ENCODE measurements at places on chromosomes 5 and 9.

GRCh38 chr9:35364817-35365585 lies 124.9 kb upstream of the RUSC2 start:
- DNase-seq: no peak

DNA sequence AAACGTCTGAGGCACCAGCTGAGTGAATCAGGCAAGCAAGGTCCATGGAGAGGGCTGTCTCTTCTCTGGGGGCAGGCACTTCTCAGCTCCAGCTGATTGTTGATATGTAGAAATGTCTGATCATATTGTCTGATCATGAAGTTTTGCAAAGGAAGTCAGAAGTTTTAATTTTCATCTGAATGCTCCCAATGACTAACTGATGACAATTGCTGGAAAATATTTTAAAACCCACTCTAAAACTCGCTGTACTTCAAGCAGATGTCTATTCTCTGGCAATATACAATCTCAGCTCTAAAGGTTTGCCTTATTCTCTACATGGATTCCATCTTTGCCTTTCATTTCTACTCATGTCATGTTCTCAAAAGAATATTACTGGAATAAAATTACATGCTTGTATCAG lies 12.7 kb downstream of the PLK2 start:
- DNase-seq: peak; percentile 67

GRCh38 chr5:6759401-6759800 lies 46.2 kb downstream of the TENT4A start:
- DNase-seq: peak; percentile 40

DNA sequence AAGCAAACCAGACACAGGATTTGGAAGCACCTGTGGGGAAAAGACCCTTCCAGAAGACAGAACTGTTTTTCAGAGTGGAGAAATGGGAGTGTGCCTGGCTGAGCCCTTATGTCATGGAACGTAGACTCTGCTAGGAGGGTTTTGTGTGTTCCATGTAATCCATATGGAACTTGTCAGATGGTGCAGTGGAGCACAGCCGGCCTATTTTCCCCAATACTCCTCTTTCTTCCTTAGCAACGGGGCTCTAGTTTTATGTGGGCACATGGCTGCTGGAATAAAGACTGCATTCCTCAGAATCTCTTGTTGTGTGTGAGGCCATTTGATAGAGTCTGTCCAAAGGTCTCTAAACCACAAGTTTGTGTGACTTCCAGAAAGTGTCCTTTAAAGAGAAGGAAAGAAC lies 284.0 kb downstream of the DRD1 start:
- no peak for DNase-seq

- no peak for DNase-seq
Measured at GRCh38 chr9:105881021-105881420, 186.7 kb downstream of the TMEM38B start.

DNA sequence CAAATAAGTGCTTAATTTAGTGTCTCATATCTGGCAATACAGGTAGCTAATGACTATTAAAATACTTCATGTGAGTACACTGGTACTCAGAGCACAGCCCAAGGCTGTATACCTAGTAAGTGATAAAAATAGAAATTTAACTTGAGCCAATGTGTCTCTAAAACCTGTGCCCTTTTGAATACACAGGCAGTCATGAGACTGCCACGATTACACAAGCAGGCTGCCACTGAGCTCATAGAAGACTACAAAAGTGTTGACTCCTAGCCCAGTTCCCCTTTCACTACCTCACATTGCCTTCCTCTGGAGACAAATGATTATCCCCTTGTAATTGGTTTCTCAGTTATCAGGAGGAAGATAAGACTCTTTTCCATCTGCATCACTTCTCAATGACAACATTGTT lies 66.3 kb upstream of the PAPPA start:
- DNase-seq: peak; percentile 50

DNA sequence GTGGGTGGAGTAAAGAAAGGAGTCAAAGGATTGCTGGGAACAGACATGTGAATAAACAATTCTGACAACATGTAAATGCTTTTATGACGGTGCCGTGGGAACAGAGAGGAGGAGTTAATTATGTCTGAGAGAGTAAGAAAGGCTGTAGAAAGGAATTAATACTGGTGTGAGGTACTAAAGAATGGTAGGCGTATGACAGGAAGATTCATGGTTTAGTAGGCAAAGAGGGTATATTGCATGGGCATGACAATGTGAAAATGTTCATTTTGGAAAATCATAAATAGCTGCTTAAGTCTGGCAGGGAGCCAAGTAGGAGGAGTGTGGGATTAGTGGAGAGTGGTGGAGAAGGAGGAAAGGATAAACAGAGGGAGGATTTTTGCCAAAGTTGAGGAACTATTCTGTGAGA lies 19.7 kb downstream of the NAA35 start:
- DNase-seq: no peak

DNA sequence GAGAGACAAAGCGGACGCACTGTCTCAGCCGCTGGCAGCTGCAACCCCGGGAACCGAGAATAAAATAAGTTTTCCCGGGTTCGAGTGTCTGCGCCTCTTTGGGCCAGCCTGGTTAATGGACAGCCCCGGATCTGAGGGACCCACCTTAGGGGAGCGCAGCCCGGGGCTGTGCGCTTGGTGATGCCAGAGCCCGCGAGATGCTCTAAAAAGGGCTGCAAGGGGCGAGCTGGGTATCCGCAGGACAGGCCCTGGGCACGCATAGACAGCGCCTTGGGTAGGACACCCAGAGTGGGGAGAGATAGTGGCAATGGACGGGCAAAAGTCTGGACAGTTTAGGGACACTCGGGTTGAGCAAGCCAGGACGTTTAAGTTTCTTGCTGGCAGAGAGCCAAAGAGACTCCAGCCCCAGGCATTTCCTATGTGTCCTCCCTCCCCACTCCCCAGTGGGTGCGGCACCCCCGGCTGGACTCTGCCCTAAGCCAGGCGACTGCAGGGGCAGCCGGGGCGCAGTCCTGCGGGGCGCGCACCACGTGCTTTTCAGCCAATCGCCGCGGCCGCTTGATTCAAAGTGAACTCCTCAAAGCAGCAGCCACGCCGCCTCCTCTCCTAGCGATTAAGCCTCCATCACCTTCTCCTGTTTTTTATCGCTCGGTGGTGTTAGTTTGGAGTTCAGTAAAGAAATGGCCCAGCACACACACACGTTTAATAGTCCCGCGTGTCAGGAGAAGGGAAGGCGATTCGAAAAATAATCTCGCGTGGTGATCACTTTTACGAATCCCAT lies 616 bp upstream of the ENC1 start:
- peak; percentile 82 for DNase-seq

DNA sequence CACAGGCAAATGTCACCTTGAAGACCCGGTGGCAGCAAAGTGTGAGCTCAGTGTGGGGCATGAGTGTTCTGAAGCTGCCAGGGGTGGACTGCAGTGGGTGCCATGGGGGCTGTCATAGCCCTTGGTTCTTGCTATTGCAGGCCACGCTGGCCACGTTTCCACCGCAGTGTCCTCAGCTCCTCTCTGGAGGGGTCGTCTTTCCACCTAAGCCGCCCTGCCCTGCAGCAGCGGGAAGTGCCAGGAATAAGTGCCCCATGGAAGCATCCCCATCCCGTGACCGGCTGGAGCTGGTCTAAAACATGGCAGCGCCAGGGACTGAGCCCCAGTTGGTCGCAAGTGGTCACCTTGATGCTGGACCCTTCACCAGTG lies 6.9 kb downstream of the OBP2B start:
- no peak for DNase-seq

DNA sequence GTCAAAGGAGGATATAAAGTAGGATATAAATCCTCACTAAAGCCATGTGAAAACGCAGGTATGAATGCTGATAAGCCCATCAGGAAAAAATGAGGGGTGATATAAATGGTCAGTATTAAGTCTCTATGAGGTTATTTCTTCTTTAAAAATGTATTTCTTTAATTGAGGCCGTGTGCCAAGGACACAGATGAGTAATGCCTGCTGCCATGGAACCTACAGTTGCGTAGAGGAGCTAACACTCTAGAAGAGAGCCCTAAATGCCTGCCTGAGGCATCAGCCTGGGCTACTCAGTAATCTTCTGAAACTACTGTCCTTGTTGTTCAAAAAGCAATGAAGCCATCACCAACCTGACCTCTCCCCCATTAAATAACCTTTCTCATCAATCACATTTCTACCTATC lies 84.9 kb downstream of the KLHL3 start:
- DNase-seq: no peak

GRCh38 chr5:78162253-78162862 lies 132.1 kb downstream of the AP3B1 start:
- DNase-seq: peak; percentile 28

- peak; percentile 92 for DNase-seq
Measured at GRCh38 chr9:121271368-121272341, 3.7 kb downstream of the GSN start.

DNA sequence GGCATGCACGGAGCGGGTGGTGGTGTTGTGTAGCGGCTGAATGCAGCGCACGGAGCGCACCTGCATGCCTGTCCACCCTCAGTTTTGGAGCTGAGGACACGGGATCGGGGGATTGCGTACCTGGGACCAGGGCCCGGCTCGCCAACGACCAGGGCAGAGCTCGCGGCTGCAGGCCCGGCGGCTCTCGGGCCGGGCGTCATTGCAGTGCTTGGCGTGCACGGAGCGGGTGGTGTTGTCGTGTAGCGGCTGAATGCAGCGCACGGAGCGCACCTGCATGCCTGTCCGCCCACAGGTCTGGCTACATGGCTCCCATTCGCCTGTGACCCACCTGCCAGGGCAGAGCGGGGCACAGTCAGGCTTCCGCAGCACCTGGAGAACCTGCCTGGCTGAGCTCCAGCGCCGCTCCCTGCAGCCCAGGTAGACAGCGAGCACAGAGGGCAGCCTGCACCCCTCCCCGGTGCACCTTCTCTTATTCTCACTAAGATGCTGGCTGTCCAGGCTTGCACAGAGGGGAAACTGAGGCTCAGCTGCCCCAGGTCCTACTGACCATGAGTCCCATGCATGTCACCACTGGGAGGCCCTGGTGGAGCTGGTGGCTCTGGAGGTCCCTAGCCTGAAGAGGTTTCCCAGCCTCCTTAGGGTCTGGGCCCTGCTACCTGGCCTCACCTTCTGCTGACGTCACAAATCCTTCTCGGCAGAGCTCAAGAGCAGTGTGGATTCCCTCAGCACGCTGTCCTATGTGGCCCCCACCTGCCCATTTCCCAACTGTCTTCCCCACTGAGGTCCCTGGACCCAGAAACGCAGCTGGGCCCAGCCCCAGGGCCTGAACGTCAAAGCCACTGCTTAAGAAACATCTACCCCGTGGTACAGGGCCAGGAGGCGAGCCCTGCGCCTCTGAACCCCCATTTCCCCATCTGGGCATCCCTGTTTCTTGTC lies 64.9 kb downstream of the ZNF354C start:
- no peak for DNase-seq

GRCh38 chr9:128972956-128973355 lies 25.5 kb downstream of the NUP188 start:
- peak; percentile 62 for DNase-seq

DNA sequence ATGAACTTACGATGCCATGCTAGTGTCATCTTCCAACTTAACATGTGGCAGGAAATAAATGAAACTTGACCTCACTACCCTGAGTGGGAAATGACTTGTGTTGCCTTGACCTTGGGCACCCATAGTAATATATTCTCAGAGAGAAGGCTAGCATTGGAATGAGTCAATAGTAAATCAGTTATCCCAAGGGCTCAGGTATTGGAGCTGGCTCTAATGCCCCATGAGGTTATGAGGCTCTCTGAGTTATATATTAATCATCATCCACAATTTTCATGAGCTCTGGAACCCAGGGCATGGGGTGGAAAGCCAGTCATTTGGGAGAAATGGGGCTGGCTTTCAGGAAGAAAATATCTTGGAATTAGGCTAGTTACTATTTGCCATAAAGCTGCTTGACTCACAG lies 42.4 kb upstream of the SMIM32 start:
- DNase-seq: no peak

- DNase-seq: no peak
Measured at GRCh38 chr5:5617024-5617423, 194.5 kb downstream of the ICE1 start.

DNA sequence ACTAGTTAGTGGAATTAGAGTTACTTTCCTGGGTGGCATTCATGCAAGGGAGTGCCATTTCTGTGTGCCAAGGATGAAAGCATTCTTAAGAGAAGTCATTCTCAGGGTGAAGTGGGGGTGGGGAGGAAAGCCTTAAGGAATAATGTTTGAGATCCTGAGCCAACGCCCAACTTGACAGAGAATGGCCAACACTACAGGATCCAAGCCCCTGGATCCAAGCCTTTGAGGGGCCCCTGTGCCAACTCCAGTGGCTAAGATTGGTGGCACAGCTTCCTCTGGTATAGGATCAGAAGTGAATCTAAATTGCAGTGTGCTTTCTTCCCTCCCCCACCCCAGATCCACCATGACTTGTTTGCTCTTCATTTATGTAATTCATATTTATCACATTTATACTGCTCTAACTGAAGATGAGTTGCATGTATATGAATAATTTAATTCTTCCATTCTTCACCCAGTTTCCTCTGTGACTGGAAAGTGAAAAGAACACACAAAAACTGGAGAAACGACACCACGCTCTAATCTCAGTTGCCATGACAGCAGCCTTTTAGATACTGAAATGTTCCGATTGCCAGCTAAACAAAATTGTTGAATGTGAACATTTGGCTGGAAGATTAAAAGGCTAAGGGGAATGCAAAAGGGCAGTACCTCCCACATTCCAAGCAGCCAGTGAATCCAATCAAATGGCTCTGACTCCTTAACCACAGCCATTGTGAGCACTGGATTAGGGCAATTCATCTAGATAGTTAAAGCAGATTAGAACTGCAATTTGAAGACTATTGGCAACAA lies 4.5 kb downstream of the ZNF608 start:
- peak; percentile 93 for DNase-seq

- DNase-seq: no peak
Measured at GRCh38 chr5:55665065-55665464, 47.1 kb downstream of the SLC38A9 start.

DNA sequence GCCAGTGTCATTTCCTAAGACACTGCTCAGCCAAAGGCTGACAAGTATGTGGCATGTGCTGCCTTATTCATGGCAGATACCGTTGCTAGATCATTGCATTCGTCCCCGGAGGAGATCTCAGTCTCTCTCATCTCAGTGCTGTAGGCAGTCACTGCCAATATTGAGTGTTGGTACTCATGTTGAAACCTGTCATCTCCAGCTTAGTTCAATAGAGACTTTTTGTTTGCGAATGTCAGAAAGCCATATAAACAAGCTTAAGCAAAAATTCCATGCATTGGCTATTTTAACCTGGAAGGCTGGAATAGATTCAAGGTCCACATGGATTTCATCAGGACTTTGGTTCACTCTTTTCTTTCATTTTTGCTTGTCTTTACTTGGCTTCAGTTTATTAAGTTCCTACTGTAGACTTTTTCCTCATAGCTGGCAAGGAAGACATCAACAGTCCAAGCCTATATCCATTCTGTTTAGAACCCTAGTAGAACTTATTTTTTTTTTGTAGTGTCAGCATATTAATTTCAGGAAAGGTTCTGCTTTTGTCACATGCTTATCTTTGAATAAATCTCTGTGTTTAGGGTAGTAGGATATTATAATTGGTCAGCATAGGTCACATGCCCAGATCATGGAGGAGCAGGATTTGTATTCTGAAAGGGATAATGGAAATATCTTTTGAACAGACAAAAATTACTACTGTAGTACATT lies 66.8 kb downstream of the FCHO2 start:
- DNase-seq: no peak

DNA sequence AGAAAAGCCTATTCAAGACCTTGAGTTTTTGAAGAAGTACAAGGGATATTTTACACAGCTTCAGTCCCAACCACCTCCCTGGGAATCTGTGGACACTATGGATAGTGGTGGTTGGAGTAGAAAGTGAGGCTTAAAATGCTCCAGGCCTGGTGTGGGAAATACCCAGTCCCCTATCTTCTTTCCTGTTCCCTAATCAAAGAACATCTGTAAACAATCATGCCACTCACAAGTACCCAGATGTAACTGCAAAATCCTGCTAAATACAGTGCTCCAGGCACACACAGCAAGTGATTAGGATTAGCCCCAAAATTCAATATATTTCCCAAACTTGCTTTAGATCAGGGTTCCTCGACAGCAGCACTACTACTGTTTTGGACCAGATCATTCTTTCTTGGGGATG lies 46.0 kb upstream of the TMEM215 start:
- DNase-seq: no peak

Data from fibroblast of skin of right biceps (primary cell).